Stomach (tissue), 19 donors: ENCODE measurements at places on chromosomes 12 and 14. TPM values are rescaled to one million over a fixed set of nuclear protein-coding genes. Genes with fewer than 3 reads are reported as not detected.

BEST3 gene
- total RNA-seq = not detected

NEUROD4 gene
- not detected for total RNA-seq

DNA sequence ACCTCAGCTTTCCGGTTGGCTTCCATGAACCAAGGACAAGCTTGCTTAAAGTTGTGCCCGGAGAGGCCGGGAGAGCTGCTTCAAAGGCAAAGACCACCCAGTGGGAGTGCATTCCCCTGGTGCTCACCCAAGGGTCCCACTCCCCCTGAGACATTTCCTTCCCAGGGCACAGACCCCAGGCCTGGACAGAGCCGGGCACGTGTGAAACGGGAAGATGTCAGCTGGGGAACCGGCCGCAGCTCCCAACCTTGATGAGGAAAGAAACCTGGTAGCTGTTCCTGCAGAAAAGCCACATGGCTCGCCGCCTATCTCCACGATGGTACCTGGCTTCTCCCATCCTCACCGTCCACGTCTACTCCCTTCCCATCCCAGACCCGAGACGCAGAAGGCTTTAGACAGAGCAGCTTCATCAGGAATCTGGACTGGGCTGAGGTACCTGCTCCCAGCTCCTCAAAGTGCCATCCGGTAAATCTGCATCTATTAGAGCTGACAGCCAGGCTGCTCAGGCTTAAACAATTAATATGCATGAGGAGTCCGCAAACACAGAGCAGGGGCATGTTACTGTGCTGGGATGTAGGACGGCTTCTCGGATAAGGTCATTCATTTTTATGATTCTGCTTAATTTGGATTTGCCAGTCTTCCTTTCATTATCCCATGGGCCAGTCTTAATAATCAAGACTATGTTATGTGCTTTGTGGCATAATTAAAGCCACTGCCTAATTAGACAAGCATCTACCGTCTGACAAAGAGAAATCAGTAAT lies 53.1 kb downstream of the GALNT9 start:
- H3K36me3 ChIP-seq = no peaks in the 10 kb centered on the region
- no peaks in the 10 kb centered on the region for H3K27me3 ChIP-seq
- DNase-seq = no peak
- H3K4me3 ChIP-seq = no peak overlapping the region
- no peak overlapping the region for H3K27ac ChIP-seq

GRCh38 chr12:124007826-124008570 lies 35.0 kb downstream of the ZNF664 start:
- DNase-seq = no peak
- H3K4me3 ChIP-seq = no peak overlapping the region
- no peaks in the 10 kb centered on the region for H3K27me3 ChIP-seq
- no peak overlapping the region for H3K27ac ChIP-seq

- no peaks in the 10 kb centered on the region for H3K36me3 ChIP-seq
- no peaks in the 10 kb centered on the region for H3K27me3 ChIP-seq
- no peak overlapping the region for H3K27ac ChIP-seq
- DNase-seq = no peak
- H3K4me1 ChIP-seq = peaks cover 14% of the 10 kb centered on the region
These were observed 23.5 kb downstream of the RBMS2 start for GRCh38 chr12:56545023-56545604.

DNA sequence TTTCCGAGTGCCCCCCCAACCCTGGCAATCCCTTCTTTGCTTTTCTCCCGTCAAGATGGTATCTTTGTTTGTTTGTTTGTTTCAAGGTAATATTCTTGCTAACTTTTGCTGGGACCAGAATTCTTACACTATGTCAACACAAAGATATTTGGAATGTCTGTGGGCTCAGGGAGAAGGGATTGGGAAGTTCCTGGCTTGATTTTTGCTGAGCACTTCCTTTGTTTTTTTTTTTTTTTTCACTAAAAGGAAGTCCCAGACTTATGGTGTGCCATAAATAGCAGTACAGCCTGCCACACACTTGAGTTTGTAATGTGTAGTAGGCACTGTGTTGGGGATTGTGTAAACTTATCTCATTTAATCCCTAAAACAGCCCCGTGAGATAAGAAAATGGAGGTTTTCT lies 11.2 kb upstream of the RNU6-7 start:
- no peak overlapping the region for H3K4me3 ChIP-seq
- no peaks in the 10 kb centered on the region for H3K27me3 ChIP-seq
- H3K36me3 ChIP-seq = no peaks in the 10 kb centered on the region
- no peak overlapping the region for H3K27ac ChIP-seq

DNA sequence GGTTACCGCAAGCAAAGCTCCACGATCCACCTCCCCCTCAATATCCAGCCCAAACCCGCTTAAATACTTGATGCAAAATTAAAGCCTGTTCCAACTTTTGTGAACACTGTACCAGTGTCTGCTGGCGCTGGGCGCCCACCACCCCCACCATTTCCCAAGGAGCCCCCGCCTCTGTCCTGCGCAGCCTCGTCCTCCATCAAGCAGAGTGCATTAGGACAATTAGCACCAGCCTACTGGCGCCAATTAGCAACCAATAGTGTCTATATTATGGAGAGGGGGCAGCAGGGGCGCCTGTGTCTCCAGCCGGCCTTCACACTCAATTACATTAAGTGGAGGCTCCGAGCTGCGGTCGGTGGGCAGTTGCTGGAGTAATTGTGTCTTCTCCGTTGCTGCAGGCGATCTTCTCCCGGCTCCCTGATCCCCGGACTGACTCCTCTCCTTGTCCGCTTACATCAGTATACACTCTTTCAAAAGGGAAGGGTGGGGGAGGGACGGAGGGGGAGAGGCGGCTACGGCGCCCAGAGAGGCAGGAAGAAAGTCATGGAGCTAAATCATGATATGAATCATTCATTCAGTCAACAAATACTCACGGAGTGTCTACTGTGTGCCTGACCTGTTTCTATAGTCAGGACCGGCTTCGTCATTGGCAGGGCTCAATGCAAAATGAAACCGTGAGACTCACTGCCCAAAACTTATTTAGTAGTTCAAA lies 707.3 kb downstream of the MED13L start:
- no peaks in the 10 kb centered on the region for H3K27me3 ChIP-seq
- no peak overlapping the region for H3K4me3 ChIP-seq
- DNase-seq = no peak
- no peaks in the 10 kb centered on the region for H3K4me1 ChIP-seq
- no peaks in the 10 kb centered on the region for H3K36me3 ChIP-seq

DNA sequence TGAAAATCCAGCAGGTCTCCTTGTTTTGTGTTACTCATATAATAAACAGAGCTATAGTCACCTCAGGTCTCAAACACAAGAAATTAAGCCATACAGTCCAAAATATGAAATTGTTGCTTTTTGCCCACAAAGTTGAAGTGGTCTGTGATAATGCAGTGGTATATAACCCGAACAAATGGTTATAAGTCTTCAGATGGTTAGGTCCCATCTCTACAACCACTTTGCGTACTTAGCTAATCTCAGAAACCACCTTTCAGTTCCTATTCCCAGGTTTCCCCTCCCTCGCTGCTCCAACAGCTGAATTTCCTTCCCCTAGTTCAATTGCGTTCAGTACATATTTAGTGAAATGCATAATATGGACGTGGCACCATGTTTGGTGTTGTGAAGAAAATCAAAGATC lies 3.3 kb upstream of the KCNA5 start:
- peaks cover 9% of the 10 kb centered on the region for H3K4me1 ChIP-seq
- H3K4me3 ChIP-seq = no peak overlapping the region
- H3K27me3 ChIP-seq = no peaks in the 10 kb centered on the region
- no peak for DNase-seq

GRCh38 chr12:32390572-32391219 lies 8.7 kb upstream of the FGD4 start:
- DNase-seq = peak; percentile 84
- H3K4me1 ChIP-seq = no peaks in the 10 kb centered on the region
- H3K4me3 ChIP-seq = peak overlapping the region; percentile 37
- no peaks in the 10 kb centered on the region for H3K27me3 ChIP-seq
- H3K36me3 ChIP-seq = no peaks in the 10 kb centered on the region
- no peak overlapping the region for H3K27ac ChIP-seq

DNA sequence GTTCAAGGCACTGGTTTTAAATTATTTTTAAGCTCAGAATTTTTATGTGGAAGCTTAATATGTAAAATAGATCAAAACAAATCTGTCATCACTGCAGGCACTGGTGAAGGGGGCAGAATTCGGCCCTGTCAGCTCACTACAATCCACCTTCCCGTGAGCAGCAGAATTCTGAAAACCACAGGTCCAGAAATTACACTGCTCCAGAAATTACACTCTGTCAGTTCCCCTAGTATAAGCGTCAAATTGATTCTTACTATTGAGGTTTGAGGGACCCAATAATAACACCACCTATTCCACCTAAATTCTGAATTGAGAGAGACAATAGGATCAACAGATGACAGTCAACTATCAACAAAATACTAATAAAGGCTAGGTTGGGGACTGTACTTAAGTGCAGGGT lies 245.5 kb downstream of the PHLDA1 start:
- DNase-seq = no peak
- H3K27me3 ChIP-seq = no peaks in the 10 kb centered on the region
- H3K4me3 ChIP-seq = no peak overlapping the region
- no peak overlapping the region for H3K27ac ChIP-seq
- peaks cover 18% of the 10 kb centered on the region for H3K4me1 ChIP-seq
- H3K36me3 ChIP-seq = no peaks in the 10 kb centered on the region

DNA sequence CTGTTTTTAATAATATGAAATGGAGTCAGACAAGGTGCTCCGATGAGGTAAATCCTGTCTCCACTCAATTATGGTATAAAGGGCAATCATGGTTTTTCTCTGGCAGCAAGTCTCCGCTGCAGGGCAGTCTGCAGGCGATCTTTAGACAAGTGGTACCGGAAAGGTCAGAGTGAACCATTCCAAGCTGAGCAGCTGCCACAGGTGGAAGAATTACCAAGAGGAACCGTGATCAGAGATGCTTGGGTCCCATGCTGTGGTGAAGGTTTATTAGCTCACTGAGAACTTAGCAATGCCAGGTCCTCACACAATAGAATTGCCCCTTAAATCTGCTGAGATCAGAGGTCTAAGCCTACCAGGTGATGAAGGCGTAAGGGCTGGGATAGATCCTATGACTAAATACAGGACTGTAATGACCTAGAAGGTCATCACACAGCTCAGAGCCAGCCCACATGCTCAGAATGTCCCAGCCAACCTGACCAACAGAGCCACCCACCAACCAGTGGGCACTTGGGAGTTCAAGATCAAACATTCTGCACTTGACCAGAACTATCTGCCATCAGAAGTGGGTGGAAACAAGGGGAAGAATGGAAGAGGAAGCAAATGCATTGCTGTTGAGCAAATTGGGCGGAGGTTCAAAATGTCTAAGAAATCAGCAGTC lies 175.2 kb upstream of the BCL2L14 start:
- H3K4me3 ChIP-seq = no peak overlapping the region
- peaks cover 29% of the 10 kb centered on the region for H3K36me3 ChIP-seq
- no peaks in the 10 kb centered on the region for H3K4me1 ChIP-seq

DNA sequence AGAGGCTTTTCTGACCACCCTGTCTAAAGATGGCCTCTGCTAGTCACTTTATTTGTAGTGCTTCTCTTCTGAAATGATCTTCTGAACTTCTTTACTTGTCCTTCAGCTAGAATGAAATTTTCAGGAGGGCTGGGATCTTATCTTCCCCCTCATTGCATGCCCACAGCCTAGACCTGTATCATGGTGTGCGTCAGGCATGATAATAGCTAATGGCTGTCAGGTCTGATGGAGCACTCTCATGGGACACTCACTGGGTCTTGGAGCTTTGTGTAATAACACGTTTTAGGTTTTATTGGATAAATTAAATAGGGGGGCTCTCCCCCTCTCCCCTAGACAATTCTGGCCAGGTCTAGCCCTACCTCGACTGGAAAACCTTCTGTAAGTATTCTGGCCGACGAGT lies 97.1 kb upstream of the NRXN3 start:
- no peaks in the 10 kb centered on the region for H3K4me1 ChIP-seq
- no peaks in the 10 kb centered on the region for H3K36me3 ChIP-seq
- no peaks in the 10 kb centered on the region for H3K27me3 ChIP-seq
- no peak overlapping the region for H3K4me3 ChIP-seq

DNA sequence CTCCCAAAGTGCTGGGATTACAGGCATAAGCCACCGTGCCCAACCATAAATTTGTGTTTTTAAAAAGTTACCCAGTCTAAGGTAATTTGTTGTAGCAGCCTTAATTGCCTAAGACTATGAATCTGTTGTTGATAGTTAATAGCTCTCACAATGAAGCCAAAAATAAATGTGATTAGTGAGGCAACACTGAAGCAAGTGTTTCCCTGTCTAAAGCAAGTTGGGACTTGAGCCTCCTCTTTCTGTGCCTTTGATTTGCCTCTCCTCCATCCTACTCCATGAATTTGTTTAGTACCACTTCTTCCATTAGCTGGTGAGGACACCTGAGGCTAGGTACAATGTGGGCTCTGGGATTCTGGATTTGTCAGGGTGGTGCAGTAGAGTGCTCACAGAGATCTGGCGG lies 36.8 kb downstream of the DAAM1 start:
- H3K4me1 ChIP-seq = no peaks in the 10 kb centered on the region
- H3K36me3 ChIP-seq = no peaks in the 10 kb centered on the region
- H3K27me3 ChIP-seq = no peaks in the 10 kb centered on the region

- no peak overlapping the region for H3K27ac ChIP-seq
- no peak overlapping the region for H3K4me3 ChIP-seq
- no peaks in the 10 kb centered on the region for H3K4me1 ChIP-seq
- H3K27me3 ChIP-seq = peaks cover 5% of the 10 kb centered on the region
These were observed 42.0 kb upstream of the C14orf180 start for GRCh38 chr14:104537613-104537988.

DNA sequence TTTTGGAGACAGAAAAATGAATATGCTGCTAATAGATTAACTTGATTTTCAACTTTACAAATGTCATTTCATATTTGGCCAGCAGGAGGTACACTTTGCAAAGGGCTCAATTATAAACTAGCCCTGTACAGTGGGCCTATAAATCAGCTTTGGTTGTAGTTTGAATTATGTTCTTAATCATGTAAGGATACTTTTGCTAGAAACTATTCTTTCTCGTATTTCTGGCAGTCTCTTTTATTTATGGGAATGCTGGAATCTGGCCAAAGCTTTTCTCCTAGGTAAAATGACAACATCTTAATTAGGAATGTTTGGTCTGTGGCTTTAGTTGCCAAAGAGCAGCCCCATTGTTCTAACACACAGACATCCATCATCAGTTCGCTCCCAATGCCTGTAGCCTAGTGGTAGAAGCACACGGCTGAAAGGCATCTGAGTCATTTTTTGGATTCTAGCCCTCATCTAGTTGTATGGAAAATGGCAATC lies 1322.3 kb upstream of the SEL1L start:
- peaks cover 6% of the 10 kb centered on the region for H3K4me1 ChIP-seq
- no peaks in the 10 kb centered on the region for H3K27me3 ChIP-seq
- peak; percentile 69 for DNase-seq
- no peak overlapping the region for H3K4me3 ChIP-seq
- H3K36me3 ChIP-seq = no peaks in the 10 kb centered on the region
- H3K27ac ChIP-seq = no peak overlapping the region

DNA sequence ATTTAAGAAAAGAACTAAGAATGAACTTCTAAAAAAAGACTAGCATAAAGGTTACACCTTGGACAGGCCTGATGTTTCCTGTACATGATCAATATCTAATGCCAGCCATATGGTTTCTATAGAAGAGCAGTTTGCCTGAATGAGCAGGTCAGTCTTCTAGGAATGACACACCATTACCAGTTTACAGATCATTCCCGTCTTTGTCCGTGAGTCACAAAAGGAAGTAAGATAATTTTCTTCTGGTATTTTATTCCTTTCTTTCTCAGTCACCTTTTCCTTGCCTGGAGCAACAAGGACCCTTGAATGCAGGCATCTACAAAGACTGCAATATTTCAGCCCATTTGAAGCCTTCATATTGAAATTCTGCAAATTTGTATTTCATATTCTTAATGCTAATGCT lies 44.6 kb upstream of the CNTN1 start:
- no peaks in the 10 kb centered on the region for H3K4me1 ChIP-seq
- no peak overlapping the region for H3K4me3 ChIP-seq
- no peak overlapping the region for H3K27ac ChIP-seq
- H3K36me3 ChIP-seq = no peaks in the 10 kb centered on the region

- H3K27me3 ChIP-seq = no peaks in the 10 kb centered on the region
- DNase-seq = peak; percentile 16
- H3K36me3 ChIP-seq = no peaks in the 10 kb centered on the region
- H3K4me1 ChIP-seq = peaks cover 5% of the 10 kb centered on the region
- no peak overlapping the region for H3K4me3 ChIP-seq
These were observed 2.3 kb upstream of the GARIN2 start for GRCh38 chr14:67186789-67187584.
